NCI-H1092 treated with DMSO at 0.1 percent for 48 hours (cell line): ENCODE measurements at places on chromosomes 5 and 9.

GRCh38 chr9:3746296-3747275 lies 220.8 kb upstream of the RFX3 start:
- no peak for DNase-seq

DNA sequence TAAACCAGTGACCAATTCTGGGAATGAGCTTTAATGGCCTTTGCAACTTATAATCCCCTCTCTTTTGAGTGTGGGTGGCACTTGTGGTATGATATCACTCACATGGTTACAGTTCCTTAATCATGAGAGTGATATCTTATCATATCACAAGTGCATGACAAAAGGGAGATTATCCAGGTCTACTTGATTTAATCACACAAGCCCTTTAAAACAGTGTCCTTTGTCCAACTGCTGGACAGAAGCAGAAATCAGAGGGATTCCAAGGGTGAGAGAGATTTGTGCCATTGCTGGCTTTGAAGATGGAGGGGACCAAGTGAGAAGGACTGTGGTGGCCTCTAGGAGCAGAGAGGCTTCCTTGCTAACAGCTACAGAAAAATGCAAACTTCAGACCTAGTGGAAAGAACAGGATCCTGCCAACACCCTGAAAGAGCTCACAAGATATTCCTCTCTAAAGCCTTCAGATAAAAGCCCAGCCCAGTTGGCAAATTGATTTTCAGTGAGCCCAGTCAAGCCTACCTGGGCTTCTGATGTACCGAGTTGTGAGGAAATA lies 279.0 kb upstream of the TLE4 start:
- no peak for DNase-seq

- no peak for DNase-seq
These were observed 5.7 kb upstream of the S1PR3 start for GRCh38 chr9:88985616-88986015.

DNA sequence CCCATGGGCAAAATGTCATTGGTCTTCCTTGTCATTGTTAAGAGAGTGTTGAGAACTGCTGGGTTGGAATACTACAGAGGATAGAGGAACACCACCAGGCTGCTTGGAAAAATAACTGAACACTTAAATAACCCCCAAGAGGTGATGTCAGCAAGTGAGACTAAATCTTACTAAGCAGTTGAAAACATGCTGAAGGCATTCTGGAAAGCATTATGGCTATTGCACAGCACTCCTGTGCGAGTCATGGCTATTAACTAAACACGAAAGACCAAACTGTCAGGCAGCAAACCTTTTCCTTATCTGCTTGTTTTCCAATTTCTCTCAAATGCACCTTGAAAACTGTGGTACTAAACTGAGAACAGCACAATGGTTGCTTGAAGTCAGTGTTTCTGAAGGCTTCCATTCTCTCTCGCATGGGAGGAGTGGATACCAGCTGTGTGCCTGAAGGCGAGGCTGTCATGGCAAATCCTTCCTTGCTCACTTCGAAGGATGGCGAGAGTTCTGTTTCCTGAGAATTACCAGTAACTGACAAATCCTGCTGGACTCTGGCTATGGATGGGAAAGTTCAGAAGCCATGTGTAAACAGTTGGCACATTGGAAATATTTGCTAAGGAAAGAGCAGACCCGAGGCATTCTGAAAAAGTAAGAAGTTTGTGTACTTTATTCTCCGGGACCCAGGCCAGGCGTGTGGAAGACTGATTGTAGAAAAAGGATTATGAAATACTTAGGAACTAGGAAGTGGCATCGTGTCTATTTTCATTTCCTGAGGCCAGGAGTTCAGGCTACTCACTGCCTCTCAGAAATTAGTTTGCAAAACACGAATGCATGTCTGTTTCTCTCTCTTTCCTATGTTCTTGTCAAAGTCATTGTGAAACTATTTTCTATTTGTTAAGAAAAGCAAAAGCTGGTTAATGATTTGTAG lies 182.1 kb downstream of the DMRT2 start:
- no peak for DNase-seq

GRCh38 chr5:9789777-9790176 lies 159.6 kb upstream of the TAS2R1 start:
- DNase-seq: no peak

DNA sequence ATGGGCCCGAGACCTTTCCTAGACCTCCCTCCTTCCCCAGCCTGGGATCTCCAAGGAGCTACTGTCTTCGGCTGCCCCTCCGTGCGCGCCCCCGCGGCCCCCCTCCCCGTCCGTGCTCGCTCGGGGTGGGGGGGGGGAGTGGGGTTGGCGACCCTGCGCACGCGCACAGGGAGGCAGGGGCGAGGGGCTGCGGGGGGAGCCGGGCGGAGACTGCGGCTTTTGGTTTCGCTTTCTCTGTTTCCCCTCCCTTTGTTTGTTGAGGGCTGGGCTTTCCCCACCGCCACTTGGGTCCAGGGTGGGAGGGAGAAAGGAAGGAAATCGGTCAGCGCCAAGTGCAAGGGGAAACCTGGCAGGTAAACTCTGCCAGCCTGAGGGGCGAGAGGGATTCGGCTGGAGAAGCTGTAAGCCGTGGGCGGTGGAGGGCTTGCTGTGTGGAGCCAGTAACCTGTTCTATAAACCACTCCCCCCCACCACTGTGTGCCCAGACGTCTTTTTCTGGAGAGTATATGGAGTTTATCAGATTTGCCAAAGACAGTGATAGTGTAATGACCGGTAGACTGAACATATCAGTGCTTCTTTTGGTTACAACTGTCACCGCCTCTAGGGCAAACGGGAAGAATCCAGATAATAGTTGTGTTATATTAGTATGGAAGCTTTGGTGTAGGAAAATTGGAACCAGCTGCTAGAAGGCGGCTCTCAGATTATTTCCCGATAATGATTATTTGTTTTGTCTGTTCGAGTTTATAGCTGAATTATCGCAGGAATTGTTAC lies 684 bp downstream of the DNAJA1 start:
- DNase-seq: peak; percentile 76

- no peak for DNase-seq
These were observed 32.3 kb upstream of the UBTD2 start for GRCh38 chr5:172315587-172316493.

DNA sequence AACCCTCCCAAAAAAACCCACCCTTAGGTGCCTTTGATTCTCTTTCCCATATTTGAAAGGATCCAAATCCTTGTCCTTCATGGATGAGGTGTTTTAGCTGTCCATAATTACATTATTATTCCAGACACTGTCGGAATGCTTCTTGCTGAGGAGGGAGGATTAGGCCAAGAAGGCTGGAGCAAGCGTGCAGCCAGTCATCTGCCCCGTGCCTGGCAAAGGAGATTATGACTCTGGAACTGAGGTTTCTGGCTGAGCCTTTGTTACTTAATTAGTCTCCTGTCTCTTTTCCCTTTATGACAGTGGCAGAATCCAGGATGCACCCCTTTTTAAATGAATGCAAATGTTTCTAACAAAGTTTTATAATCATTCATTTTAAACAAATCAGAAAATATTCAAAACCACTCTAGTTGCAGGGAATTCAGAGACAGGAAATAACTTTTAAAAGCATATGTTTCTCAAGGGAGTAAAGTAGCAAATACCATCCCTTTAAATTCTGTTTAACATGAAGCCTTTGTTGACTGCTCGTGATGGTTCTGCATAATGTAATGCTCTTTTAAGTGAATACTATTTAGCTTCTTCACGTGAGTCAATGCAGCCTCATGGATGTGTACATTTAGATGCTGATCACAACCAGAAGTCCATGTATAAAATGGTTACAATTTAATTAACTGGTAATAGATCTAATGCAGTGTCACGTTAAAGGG lies 69.8 kb downstream of the GALNT10 start:
- DNase-seq: no peak

GRCh38 chr5:15615859-15616258 lies 115.9 kb downstream of the FBXL7 start:
- no peak for DNase-seq

- no peak for DNase-seq
These were observed 152.4 kb downstream of the LRRC70 start for GRCh38 chr5:62731022-62731421.

- DNase-seq: no peak
These were observed 96.5 kb upstream of the PITX1 start for GRCh38 chr5:135130261-135131215.

- DNase-seq: no peak
These were observed 57.1 kb downstream of the FOXD1 start for GRCh38 chr5:73391441-73391881.

GRCh38 chr5:31861601-31862000 lies 222.7 kb downstream of the PDZD2 start:
- no peak for DNase-seq

GRCh38 chr9:124366476-124367220 lies 48.6 kb downstream of the PSMB7 start:
- no peak for DNase-seq

- DNase-seq: no peak
These were observed 56.4 kb downstream of the BHMT start for GRCh38 chr5:79168031-79168430.

- DNase-seq: no peak
These were observed 200.0 kb upstream of the MSX2 start for GRCh38 chr5:174524351-174524750.

DNA sequence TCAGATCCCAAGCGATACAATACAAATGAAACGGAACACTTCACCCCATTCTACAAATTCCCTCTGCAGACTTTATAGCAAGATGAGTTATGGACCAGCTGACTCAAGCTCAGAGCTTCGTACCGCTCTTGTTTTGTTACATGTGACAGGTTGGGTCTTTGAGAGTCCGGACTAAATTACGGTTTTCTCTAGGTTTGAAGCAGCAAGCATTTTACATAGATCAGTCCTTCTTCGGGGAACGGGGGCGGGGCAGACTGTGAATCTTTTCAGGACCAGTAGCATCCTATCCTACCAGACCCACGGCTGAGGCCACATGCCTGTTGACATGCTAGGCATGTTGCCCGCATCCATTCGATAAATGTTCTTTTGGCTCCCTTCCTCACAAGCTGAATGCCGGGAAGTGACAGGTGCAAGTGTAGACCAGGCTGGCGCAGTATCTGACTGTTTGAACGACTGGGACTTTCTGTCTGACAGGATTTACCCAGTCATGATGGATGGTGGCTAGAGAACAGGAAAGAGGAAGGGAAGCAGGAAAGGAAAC lies 811.0 kb upstream of the GRAMD2B start:
- peak; percentile 96 for DNase-seq

GRCh38 chr9:129231759-129232158 lies 53.7 kb upstream of the IER5L start:
- no peak for DNase-seq

DNA sequence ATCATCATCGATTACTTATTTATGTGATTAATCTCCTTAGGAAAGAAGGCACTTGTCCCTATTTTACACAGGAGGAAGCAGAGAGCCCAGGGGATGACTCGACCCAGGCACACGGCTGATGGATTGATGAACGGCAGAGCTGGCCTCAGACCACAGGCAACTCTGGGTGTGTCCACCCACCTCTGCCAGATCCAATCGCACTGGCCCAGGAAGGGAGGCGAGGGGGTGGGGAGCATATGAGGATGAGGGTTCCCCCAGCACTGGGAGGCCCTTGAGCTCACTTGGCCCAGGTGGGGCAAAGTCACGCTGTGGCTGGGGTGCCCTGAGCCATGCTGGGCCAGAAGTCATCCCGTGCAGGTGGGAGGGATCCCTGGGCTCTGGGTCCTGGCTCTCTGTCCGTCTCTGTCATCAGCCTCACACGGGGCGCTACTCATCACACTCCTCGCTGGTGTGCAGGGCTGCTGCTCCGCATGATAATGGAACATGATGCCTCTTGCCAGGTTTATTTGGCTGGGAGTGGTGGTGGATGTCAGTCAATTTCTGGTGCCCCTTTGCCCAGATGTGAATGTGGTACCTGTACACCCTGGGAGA lies 160.1 kb downstream of the GAPVD1 start:
- no peak for DNase-seq

GRCh38 chr5:135251093-135251492 lies 147.9 kb downstream of the MACROH2A1 start:
- DNase-seq: peak; percentile 17

GRCh38 chr5:107395632-107396350 lies 274.9 kb downstream of the EFNA5 start:
- no peak for DNase-seq

- DNase-seq: no peak
These were observed 44.8 kb downstream of the VCAN start for GRCh38 chr5:83516377-83516776.

- DNase-seq: no peak
These were observed 56.3 kb downstream of the STX17 start for GRCh38 chr9:99962680-99963261.

DNA sequence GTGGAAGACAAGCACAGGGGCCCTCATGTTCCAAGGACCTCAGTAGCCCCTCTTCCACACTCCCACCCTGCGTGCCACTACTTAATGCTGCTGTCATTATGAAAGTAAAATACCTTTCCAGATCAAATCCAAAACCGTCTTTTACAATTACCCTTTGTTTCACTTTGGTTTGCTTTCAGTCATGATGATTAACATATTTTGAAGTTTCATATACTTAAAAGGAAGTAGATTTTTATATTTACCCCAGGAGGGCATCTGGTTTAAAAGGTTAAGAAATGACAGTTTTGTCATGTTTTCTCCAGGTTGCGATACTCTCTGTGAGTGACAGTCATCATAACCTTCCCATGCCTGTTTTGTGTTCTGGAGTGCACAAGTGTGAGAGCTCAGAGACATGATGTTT lies 13.5 kb upstream of the MAP1B start:
- DNase-seq: no peak

- no peak for DNase-seq
These were observed 2.3 kb downstream of the ZFAND5 start for GRCh38 chr9:72362680-72363139.

DNA sequence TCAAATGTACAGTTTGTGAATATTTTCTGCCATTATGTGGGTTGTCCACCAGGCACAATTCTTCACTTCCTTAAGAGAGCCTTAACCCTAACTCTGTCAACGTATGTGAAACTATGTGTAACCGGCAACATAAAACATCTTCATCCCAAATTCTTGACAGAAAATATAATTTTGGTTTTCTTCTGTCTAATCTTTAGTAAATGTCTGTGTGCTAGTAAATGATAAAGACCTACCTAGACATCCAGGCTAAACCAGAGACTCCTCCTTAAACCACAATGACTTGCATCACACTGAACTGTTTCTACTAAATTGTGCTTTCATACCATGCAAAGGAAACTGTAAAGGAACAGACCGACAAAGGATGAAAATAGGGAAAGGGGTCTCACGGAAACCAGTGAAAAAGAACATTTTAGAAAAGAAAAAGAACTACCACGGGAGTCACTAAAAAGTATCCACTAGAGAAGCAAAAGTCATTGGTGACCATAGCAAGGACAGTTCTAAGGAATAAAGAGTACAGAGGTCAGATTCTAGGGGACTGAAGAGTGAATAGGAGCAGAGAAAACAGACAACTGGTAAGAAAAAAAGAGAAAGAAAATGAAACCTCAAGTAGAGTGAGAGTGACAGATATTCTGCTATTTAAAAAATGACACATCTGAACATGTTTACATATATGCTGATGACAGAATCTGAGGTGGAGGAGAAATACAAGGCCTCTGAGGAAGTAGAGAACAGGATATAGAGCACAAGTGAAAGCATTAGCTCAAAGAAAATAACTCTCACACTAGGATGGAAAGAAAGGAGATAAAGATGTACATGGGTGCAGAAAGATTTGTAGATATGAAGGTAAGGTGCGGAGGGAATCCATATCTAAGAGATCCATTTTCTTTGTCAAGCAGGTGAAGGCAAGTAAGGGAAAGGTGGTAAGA lies 49.4 kb downstream of the FNIP1 start:
- no peak for DNase-seq
